Heart right ventricle (tissue), 16 donors: ENCODE measurements at places on chromosomes 5 and 9.

- DNase-seq: no peak
Measured at GRCh38 chr9:16515879-16516301, 354.6 kb downstream of the BNC2 start.

DNA sequence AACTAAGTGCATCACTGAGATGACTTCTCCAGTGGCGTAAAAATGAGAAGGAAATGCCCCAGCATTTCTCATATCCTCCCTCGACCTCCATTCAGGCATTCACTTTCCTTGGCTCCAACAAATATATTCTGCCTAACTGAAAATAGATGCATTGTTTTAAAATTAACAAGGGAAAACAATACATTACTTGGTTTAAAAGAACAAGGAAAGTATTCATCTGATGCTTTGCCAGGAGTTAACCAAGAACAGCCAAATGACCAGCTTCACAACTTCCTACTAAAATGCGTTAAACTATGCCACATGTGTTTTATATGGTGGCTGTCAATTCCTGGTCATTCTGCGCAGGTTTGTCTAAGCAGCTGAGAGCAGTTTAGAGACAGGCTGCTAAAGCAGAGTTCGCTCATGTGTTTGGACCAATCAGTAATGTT, 121.4 kb downstream of the GNAQ start:
- no peak for DNase-seq

GRCh38 chr9:112104401-112104800, 70.7 kb downstream of the SUSD1 start:
- no peak for DNase-seq

DNA sequence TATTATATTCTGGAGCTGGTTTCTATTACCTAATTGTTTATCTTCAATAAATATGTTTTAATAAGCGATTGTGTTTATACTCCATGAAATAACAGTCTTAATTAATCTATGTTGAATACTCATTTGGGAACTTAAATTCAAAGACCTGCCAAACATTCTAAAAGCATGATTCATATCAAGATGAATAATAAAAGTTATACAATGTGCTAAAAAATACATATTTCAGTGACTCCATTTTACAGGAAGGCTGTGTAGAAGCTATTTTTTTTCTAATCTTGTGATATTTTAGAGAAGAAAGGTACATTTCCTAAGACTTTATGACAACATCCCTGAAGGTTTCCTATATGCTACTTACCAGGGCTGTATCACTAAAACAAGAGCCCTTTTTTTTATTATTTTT, 417.9 kb downstream of the NFIB start:
- DNase-seq: no peak

DNA sequence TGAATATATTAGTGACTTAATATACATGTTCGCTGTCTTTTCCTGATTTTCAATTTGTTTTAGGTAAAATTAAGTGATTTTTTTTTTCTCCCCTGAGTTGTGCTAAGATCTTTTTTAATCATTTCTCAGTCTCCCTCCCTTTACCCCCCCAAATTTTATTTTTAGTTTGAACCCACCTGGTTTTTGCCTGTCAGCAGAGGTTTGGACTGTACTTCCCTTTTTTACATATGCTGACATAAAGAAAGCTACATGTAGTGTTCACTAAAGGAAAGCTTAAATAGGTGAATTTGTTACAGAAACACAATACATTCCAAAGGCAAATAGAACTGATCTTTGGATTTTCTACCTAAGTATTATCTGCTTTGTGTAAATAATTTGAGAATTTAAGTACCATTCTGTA, 82.2 kb downstream of the IPO11 start:
- DNase-seq: no peak

DNA sequence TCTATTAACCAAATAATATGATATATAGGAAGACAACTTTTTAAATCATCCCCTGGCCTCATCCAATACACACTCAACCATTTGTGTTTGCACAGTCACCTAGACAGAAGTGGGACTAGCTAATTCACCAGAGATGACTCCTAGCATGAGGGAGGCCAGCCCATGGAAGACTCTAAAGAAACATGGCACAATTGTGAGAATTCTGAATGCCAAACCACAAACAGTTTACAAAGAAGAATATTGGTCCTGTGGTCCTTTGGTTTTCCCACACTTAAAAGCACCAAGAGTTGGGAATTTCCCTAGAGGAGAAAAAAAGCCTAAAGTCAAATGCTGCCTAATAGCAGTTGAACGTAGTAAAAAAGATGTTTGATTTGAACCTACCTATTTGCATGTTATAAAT, 609.9 kb downstream of the ACTL7B start:
- no peak for DNase-seq

DNA sequence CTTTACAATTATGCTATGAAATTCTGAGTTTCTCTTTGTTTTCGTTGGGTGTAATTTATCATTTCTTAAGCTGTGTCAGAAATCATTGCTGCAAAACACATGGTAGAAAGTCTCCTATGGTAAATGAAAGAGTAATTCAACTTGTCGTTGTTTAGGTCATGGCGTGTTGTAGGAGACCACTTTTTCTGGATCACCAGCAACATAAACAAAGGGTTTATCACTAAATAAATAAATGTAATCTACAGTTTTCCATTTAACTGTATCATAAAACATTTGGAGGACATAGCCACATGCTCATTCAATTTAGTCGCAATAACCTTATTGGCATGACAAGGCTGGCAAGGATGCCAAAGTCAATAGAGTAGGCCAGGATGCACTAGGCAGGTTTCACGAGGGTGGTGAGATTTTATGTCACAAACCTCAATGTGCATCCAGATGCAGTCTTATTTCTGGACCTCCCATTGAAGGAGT, 154.4 kb upstream of the ERCC6L2 start:
- DNase-seq: no peak

- no peak for DNase-seq
Measured at GRCh38 chr5:4095918-4096630, 500.4 kb downstream of the IRX1 start.

- DNase-seq: peak; percentile 54
Measured at GRCh38 chr5:149656576-149657182, 73.4 kb upstream of the PPARGC1B start.

DNA sequence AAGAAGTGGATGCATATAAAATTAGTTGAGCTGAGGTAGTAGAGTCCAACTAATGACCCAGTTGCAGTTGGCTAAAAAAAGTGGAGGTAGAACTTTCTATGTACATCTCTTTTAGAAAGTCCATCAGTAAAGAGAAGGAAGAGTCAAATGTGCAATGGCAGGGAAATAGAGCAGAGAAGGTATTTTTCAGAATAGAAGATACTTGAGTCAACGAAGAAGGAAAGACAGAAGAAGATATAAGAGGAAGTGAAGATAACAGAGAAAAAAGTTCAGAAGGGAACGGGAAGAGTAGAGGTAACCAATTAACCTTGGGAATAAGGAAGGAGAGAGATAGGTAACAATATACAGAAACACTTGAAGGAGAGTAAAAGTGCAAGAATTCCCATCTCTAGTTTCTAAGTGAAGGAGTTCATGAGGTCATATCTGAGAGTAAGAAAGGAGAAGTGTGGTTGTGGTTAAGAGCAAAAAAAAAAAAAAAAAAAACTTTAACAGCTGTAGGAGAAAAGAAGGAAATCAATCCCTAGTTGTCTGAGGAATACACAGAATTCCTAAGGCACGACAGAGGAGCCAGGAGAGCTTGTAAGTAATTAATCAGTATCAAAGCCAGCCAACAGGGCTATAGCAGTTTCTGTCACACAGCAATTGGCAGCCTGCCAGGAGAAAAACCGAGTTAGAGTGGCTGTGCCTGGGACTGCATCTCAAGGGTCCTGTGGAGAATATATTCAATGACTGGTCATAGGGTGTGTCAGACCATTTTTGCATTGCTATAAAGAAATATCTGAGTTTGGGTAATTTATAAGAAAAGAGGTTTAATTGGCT, 61.0 kb downstream of the ARL15 start:
- DNase-seq: peak; percentile 29

DNA sequence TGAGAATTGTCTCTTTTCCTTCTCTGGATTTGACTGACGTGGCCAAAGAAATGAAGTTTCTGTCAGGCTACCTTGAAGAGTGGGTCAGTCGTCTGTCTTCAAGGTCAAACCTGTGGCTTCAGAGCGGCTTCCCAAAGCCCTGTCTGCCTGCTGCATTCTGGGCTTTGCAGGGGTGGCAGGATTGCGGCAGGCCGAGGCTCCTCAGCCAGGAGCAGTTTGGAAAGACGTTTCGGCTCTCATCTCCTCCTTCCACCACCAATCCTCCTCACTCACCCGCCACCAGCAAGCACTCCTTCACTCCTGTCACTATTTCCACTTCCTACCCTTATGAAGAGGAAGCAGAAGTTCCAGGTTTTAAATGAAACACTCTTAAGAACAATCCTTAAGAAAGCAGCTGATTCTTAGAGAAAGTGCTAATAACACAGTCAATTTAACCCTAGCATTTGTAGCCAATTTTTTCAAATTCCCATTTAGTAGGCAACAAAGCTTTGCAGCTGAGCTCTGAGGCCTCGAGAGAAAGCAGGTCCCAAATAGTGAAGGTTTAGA, 351.7 kb downstream of the ZNF608 start:
- no peak for DNase-seq

DNA sequence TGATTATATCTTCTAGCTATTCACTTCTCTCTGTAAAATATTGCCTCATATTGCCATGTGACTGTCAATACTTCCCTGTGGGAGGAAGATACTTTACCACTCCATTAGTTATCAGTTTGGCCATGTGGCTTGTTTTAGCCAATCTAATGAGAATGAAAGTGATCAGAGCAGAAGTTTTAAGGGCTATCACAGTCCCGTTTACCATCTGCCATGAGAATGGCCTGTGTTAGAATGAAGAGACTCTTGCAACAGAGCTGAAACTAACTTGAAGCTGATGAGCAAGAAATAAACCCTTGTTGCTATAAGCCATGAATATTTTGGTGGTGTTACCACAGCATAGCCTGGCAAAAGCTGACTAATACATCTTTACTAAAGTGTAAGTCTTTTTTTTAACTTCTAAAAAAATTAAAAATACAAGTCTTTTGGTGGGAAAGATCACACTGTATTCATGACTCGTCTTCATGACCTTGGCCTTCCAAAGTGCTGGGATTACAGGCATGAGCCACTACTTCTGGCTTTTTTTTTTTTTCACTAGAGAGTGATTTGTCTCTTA, 68.0 kb upstream of the CTNNA1 start:
- no peak for DNase-seq

DNA sequence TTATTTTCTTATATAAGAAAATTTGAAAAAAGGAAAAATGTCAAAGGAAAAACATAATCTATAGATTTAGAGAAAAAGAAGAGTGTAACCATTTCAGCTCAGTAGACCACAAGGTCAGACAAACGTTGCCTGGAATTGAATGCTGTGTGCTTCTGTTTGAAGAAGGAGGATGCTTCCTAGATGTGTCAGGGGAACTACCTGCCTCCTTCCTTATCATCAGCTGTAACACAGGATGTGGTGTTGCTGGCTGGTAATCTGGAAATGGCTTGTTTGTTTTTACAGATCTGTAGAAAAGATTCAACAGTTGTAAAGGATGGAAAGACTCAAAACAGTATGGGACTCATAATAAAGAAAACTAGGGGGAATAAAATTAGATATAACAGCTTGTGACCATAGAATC, 160.7 kb upstream of the MEF2C start:
- no peak for DNase-seq

- no peak for DNase-seq
Measured at GRCh38 chr9:29556746-29557145, 1983.5 kb upstream of the C9orf72 start.

- no peak for DNase-seq
Measured at GRCh38 chr5:96142786-96143434, 181.3 kb upstream of the ELL2 start.

DNA sequence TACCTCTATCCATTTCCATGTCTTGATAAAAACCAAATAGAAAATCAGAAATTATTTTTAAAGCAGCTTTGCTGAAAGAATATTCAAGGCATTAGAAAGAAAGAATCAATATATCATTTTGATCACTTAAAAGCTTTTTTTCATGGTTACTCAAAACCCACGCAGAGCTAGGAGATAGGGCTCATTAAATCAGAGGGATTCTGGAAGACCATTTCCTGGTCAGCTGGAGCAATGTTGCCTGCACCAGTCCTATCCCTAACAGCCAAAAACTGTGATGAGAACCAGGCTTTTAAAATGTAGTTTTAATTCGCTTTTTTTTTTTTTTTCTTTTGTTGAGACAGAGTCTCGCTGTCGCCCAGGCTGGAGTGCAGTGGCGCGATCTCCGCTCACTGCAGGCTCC, 72.3 kb downstream of the ARSB start:
- DNase-seq: no peak

DNA sequence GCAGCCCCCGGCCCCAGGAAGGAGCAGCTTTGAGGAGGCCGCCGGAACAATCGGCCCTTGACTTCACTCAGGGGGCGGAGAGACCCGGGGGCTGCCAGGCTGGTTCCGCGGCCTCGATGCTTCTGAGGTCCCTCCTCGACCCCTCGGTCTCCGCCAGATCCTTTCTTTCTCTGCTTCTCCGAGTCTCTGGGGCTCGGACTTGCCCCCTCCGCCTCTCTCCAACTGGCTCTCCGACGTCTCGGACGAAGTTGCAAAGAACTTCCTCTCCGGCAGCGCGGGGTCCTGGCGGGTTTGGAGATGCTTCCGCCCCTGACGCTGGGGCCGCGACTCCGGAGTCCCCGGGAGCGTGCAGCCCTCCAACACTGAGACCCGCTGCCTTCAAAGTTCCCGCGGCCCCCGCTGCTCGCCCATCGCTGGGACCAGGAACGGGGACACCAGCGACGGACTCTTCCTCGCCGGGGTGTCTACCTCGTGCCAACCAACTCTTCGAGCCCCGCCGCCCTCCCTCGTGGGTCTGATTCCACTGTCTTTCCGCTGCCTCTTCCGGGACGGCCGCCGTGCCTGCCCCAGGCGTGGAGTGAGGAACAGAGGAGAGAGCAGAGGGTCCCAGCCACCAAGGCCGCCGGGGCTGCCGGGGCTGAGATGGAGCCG, 7.0 kb downstream of the PAX5 start:
- no peak for DNase-seq

DNA sequence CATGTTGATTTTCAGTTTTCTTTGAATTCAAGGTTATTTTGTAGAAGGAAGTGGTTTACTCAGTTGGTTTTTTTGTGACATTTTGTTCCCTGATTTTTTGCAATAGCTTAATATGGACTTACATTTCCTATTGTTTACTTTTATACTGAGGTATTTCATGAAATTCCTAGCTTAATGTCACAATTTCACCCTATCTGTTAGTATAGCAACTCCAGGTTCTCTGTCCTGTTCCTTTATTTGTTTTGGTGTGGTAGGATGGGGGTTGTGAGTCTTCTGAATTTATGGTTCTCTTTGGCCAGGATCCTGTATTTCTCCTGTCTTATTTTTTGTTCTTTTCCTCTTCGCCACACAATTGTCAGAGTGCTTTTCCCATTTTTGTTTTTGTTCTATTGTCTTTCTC, 523.4 kb upstream of the ARRDC3 start:
- no peak for DNase-seq
